Stimulated activated CD8-positive, alpha-beta memory T cell treated with anti-CD3 and anti-CD28 coated beads, Interleukin-7, amount 100 ng/mL, for 1 hour (primary cell): ENCODE measurements at places on chromosomes 12 and 14.

DNA sequence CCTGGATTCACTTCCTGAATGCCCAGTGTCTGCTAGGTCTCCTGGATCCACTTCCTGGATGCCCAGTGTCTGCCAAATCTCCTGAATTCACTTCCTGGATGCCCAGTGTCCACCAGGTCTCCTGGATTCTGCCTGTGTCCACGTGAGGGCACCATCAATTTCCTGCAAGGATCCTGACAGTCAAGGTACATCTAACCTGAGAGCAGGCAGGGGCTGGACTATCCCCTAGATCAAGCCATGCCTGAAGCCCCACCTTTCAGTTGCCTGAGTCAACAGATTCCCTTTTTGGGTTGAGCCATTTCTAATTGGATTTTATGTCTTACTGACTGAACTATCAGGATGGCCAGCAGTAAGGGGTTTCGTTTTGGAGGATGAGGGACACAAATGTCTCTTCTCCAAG lies 49.5 kb downstream of the GALNT9 start:
- no peak for DNase-seq

DNA sequence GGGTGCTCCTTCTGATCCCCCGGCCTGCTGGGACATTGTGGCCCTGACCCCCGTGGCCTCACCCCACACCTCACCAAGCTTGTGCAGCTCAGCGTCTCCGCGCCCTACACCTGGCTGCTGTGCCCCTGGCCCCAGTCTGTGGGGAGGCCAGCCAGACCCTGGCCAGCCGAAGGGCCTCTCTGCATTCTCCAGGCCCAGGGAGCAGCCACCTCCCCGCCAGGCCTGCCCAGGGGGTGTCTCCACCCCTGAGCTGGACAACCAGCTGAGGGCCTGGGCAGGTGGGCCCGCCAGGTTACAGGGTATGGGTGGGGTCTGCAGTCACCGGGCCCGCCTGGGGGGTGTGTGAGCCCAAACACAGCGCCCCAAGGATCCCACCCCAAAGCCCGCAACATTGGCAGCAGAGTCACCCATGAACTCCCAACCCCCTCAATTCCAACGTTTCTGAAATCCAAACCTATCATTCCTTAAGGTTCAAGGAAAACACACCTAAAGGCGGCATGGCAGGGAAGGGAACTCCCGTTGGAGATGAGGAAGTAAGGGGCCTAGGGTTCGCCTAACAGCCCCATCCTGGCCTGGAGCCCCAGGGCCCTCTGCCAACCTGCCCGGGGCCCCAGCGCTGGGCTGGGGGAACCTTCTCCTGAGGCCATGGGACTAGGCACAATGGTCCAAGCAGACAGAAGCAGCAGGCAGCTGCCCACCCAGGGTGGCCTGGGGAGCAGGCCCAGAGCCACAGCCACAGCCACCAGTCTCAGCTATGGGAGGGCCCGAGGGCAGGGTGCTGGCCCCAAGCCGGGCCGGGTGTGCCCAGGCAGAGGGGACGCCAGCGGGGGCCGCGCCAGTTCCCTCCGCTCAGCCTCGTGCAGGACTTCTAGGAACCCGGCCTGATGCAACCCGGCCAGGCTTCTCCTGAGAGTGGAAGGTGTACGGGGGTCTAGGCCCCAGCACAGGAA lies 8.5 kb downstream of the AKT1 start:
- DNase-seq = no peak

DNA sequence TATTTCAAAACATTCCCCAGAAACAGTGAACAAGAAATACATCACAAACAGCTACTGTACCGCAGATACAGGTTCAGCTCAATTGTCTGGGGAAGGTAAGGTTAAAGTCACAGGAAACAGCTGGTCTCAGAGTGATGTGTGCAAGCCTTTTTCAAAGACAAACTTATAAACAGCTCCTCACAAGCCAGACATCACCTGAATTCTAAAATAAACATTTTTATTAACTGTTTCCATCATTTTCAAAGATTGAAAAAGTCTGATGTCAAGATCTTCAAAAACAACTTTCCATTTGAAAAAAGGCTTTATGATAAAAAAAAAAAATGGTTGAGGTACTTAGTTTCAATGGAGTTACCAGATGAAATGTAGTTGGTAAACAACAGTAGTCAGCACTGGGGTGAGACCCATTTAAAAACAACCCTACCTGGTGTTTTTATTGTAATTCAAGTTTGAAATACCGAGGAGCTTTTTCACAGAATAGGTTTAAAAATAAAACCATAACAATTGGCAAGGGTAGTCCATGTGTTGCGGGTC lies 4.0 kb downstream of the BTG1 start:
- DNase-seq = no peak

DNA sequence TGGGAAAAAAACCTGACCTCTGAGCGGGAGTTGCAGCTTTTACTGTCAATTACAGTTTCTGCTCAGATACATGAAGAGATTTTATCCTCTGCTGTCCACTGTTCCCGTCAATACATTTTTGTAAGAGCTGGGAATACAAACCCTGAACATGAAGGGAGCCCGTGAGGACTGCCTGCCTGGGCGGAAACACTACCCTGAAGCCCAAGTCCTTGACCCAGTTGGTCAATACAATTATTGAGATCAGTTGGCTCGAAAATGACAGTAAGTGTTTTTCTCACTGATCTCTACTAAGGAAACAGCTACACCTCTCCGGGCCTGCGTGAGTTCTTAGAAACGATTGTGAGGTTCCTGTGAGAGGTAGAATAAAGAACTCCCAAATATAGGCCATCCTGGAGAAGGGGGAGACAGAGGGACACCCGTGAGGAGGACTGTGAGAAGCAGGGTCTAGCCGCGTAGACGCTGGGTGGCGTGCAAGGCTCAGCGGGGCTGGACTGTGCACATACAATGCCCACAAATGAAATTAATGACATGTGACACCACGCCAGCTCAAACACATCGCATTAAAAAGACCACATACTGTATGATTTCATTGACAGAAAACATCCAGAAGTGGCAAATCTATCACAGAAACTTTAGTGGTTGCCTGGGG lies 509.5 kb downstream of the TMEM132D start:
- no peak for DNase-seq

DNA sequence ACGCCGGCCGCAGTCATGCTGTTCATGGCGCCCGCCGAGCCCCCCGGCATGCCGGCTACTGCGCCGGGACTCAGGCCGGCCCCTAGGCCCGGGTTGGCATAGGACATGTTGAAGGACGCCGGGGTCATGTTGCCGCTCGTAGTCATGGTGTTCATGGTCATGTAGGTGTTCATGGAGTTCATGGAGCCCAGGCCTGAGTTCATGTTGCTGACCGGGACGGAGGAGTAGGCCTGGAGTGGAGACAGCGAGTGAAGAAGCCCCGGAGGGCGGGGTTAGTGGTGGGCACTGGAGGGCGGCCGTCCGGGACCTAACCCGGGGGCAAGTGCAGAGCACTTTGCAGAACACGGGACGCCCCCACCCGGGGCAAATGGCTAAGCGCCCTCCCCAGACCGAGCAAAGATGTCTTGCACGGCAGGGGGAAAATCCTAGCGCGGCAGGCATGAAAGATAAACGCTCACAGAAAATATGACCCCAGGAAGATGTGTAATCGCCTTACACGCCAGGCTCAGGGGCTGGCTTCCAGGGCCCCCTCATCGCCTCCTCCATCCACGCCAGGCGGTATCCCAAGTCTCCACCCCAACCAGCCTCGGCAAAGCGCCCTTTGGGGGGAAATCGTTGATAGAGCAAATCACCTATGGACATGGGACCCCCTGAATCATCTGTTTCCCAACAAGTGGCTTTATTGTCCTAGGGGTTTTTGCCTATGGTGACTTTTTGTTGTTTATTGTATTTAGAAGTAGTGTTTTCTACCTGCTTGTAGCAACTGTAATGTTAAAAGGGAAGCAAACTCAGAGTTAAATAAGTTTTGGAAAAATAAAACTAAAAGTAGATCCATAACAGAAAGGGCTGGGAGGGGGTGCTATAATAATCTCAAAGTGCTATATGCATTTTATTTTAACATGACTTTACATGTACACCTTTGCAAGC lies 2.3 kb downstream of the FOXA1 start:
- DNase-seq = no peak

DNA sequence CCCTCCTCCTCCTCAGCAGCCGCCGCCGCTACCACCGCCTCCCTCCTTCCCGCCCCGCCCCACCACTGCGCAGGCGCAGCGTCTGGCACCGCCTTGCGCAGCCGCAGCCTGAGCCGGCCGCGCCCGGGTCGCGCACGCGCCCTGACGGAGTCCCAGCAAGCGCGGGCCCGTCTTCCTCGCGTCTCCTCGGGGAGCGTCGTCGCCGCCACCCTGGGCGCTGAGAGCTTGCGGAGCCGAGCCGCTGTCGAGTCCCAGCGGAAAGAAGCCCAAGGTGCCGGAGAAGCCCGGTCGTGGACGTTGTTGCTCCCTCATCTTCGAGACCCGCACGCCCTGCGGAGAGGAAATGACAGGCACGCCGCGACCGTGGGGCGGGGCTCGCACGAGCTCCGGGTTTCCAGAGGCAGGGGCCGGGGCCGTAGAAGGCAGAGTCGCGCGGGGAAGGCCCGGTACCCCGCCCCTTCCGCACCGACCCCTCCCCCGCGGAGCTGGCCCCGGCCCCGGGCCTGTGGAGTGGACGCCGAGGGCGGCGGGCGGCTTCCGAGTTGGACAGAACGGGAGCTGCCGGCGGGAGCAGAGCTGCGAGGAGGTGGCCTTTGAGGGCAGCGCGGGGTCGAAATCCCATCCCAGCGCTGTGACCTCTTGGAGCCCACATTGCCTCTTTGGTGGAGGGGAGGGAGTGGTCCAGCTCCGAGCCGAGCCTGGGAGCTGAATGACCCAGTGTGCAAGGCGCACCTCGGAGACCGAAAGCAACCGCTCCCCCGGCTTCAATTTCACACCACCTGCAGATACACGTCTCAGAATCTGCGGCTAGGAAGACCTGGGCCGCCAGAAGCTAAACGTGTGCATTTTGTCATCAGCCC lies 469 bp upstream of the RAB35 start:
- peak; percentile 96 for DNase-seq

DNA sequence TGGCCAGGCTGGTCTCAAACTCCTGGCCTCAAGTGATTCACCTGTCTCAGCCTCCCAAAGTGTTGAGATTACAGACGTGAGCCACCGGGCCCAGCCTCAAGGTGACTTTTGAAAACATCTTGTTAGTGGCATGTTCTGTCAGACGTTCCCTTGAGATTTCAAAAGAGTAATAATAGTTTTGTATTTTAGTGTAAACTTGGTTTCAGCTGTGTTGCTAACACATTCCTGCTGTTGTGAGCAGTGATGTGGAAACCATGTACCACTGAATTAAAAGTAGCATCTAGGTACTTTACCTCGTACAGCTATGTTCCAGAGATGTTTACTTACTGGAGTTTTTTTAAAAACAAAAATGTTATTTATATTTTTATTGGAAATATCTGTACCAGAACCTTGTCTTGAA lies 111.3 kb downstream of the AEBP2 start:
- no peak for DNase-seq
